Activated CD4-positive, alpha-beta memory T cell treated with anti-CD3 and anti-CD28 coated beads, Interleukin-2, amount 10 ng/mL, durations not matched to agents 7 days and 5 days (primary cell): ENCODE measurements at places on chromosomes 6 and 20. TPM values are rescaled to one million over a fixed set of nuclear protein-coding genes. Genes with fewer than 3 reads are reported as not detected.

DNA sequence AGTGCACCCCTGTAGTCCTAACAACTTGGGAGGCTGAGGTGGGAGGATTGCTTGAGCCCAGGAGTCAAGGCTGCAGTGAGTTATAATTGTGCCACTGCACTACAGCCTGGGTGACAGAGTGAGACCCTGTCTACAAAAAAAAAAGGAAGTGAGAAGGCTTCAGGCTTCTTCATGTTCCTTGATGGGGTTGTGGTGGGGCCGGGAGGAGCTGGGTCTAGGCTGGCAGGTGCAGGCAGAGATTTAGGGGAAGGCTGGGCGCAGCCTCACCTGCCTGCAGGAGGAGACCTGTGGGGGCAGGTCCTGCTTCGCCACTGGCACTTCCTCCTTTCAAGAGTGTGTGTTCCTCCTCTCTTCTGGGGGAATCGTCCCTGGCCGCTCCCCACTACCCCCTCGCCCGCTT, 63.9 kb downstream of the CHMP4B start:
- DNase-seq, result no peak

- DNase-seq, result no peak
These were observed 69.8 kb upstream of the NKX2-2 start for GRCh38 chr20:21583486-21584168.

DNA sequence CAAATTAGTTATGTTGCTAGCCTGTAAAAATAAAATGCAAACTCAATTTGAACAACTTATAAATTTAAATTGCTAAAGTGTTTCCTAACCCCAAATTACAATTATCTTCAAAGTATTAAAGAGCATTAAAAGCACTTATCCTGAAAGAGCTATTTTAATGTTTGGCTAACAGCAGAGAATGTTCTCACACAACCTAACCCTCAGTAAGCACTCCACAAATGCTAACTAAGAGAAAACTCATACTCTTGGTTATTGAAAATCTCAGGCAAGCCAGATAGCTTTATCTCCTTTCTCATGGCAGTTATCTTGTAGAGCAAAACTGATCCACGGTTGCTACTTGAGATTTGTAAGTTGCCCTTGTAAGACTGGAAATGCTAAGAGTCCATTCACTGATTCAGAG, 30.5 kb upstream of the ADGRF1 start:
- no peak for DNase-seq

DNA sequence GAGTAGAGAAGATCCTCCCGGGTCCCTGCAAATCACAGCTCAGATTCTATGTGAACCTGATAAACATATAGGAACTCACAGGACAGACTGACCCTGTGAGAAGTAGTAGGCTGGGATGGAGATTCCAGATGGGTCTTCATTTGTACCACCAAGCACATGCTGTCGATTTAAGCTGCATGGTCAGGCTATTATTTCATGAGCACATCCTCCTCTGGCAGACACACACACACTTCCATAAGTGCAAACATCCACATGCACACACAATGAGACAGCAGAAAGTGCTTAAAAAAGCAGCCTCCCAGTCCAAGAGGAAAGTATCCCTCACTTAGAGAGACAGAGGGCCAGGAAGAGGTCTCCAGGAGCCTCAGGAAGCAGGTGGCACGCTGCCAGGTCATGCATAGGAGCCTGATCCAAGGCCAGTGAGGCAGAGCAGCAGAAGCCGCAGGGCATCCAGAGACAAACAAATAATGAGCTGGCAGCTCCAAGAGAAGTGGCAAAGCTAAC, 131.8 kb downstream of the UNC5CL start:
- DNase-seq, result no peak

The PREP gene
- 43.7 TPM for total RNA-seq

The EPB41L1 gene
- not detected for total RNA-seq

The BANF2 gene
- not detected for total RNA-seq

The TPD52L2 gene
- total RNA-seq, result 48.2 TPM

The ME1 gene
- total RNA-seq, result 0.10 TPM

The IRF4 gene
- 178 TPM for total RNA-seq
